IPS DF 6.9 (cell line): ENCODE measurements at places on chromosomes 7 and 10.

DNA sequence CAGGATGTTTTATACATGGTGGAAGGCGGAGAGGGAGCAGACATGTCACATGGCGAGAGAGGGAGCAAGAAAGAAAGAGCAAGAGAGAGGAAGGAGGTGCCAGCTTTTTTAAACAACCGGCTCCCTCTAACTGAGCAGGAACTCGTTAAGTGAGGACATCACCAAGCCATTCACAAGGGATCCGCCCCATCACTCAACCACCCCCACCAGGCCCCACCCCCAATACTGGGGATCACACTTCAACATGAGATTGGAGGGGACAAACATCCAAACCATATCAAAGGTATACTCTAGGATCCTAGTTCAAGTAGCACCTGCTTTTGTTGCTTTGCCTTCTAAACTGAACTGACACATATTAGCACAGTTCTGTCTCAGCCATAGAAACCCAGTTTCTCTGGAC, 141.9 kb upstream of the KLF14 start:
- DNase-seq: no peak

GRCh38 chr7:94314413-94315410, 80.0 kb upstream of the COL1A2 start:
- no peak for DNase-seq

DNA sequence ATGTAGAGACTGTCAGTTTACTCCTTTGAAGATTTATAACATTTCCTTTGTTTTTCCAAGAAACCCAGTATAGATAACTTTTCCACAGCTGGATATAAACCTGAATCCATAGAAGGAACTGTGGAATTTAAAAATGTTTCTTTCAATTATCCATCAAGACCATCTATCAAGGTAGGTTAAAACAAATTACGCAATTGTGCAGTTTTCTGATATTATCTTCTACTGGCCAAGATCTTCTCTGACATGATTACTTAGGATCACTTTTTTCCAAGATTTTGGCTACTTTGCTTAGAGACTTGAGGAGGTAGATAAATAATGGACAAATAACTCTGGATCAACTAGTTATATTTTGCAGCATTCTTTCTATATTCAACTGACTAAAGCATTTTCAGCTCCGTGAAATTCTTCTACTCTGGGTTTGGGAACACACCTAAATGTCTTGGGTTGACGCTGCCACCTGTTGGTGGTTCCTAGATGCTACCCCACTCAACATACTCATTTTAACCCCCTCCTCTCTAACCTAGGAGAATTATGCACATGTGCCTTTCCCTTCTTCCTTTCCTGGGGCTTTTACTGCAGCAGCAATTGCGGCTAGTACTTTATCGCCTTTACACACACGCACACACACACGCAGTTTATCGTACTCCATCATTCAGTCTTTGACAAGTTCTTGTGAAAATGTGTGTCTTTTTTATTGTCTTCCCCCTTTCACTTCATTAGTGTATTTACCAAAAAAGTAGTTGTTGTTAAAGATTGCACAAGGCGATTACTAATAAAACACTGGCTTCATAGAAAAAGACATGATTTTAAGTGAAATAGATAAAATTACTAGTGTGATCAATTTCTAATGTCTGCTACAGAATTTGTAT, 32.7 kb downstream of the ABCB5 start:
- peak; percentile 66 for DNase-seq

- no peak for DNase-seq
Observed at GRCh38 chr10:130137090-130137448, 878 bp downstream of the GLRX3 start.

DNA sequence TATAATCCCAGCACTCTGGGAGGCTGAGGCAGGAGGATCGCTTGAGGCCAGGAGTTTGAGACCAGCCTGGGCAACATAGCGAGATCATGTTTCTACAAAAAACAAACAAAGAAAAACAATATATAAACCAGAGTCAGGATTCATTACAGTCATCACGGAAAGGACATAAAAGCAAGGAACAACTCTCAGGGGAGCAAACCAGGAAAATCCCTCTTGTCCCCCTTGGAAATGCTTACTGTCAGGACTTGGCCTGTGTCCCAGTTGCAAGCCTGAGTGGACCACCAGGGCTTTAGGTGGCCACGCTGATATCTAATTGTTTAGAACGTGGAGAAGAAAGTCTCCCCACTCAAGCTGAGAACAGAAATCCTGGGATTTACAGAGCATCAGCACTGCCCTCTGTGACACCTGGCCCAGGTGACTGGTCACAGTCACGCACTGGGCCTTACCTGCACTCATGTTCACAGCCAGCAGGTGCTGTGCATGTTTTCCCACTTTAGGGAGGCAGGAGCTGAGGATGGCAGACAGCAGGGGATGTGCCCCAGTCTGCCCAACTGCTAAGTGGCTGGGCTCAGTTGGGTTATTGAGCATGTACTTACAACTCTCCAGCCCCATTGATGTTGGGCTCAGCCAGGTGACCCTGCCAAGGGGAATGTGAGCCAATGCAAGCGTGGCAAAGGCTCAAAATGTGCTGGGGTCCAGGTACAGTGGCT, 60.9 kb downstream of the TMEM130 start:
- DNase-seq: no peak

DNA sequence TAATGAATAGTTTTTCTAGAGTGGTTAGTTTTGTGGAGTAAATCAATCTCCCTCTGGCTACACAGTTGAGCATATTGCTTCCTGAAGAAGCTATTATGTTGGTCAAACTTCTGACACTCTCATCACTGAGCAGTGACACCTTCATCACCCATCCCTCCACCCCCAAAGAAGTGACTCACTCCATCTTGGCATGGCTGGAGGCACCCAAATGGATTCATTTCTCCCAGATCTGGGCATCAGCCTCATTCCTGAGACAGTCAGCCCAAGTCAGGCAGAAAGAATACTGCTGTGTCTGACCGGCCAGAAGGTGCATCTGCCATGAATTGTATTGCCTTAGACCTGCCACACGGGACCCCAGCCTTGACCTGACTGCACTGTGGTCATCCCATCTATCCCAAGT, 117.0 kb upstream of the HABP2 start:
- no peak for DNase-seq

- DNase-seq: no peak
Observed at GRCh38 chr10:37728830-37729229, 128.6 kb downstream of the ZNF248 start.

DNA sequence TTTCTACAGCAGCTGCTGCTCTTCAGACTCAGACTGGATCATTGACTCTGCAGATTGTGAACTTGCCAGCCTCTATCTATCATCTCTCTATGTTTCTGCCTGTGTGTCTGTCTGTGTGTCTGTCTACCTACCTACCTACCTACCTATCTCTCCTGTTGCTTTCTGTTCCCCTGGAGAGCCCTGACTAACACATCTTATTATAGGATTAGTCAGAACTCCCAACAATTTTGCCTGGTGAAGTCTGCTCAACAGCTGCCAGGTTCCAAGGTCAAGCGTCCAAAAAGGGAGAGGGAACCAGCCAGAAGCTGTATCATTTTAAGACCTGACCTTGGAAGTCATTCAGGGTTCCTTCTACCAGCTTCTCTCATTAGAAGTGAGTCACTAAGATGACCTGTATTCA, 579.0 kb upstream of the DPP6 start:
- DNase-seq: no peak

GRCh38 chr10:86373251-86373650, 6.7 kb upstream of the GRID1 start:
- no peak for DNase-seq

- no peak for DNase-seq
Observed at GRCh38 chr10:21944727-21945386, 58.7 kb downstream of the DNAJC1 start.

DNA sequence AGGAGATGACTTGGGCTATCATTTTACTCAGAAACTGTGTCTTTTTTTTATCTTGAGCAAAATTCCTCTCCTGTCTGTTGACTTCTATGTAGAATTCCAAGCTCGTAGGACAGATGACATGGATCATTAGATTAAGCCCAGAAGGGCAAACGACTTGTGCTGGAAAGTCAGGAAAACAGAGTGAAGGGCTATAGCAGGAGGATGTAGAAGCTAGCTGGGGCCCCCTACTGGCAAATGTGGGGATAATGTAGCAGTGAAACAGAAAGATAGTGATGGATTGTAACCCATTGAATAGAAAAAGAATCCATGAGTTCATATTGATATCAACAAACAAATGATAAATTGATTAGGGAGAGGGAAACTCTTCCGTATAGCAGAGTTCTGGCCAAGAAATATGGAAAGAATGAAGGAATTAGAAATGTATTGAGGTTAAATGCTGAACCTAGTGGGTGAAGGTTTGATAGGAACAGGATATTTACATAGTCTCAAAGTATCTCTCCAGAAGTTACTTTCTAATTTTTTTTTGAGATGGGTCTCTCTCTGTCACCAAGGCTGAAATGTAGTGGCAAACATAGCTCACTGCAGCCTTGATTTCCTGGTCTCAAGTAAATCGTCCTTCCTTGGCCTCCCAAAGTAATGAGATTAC, 103.6 kb downstream of the LYZL1 start:
- peak; percentile 20 for DNase-seq
